ENCODE measurements at places on chromosomes 4 and X.
A peak's percentile ranks its signal among the peaks of the same experiment; 100 is the strongest.

DNA sequence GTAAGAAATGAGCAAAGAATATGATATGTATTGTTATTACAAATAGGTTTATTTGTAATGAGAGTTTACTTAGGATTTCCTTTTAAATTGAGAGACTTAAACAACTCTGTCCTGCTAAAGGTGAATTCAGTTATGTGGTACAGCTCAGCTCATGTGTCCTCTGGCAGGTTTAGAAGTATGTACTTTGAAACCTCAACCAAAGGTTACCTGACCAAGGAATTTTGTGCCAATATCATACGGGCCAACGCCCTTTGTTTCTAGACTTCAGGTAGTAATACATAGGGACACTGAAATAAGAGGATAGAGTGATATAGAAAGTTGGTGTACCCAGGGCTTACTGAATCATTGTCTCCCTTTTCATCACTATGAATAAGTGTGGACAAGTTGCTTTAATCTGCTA, 25.7 kb downstream of the SLAIN2 start:
- no peak for DNase-seq

GRCh38 chr4:139641218-139641617, 24.4 kb upstream of the MGST2 start:
- DNase-seq: no peak

GRCh38 chr4:20431543-20431951, 179.8 kb downstream of the SLIT2 start:
- DNase-seq: no peak

- no peak for DNase-seq
Measured at GRCh38 chr4:154642373-154643009, 30.0 kb upstream of the FGG start.

DNA sequence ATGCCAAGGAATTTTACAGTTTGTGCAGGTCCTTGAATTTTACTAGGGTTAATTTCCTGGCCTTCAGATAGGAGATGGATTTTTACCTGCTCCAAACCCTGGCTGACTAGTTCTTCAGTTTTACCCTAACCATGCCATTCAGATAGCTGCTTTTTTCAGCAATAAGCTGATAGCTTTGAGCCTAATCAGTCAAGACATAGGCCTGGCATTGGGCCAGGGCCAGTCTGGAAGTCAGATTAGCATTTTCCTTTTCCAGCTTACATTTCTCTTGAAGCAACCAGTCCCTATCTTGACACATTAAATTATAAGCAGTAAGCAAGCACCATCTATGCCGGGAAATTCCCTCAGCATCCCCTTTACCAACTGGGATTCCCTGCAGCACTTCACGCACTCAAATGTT, 177.1 kb downstream of the ADGRA3 start:
- no peak for DNase-seq

- no peak for DNase-seq
Measured at GRCh38 chr4:80814266-80814665, 216.2 kb upstream of the BMP3 start.

GRCh38 chr4:111454961-111455360, 690.3 kb upstream of the FAM241A start:
- no peak for DNase-seq

- DNase-seq: peak; percentile 69
Measured at GRCh38 chr4:46870411-46870810, 38.6 kb downstream of the COX7B2 start.

- no peak for DNase-seq
Measured at GRCh38 chrX:12977761-12978204, 2.9 kb downstream of the TMSB4X start.

DNA sequence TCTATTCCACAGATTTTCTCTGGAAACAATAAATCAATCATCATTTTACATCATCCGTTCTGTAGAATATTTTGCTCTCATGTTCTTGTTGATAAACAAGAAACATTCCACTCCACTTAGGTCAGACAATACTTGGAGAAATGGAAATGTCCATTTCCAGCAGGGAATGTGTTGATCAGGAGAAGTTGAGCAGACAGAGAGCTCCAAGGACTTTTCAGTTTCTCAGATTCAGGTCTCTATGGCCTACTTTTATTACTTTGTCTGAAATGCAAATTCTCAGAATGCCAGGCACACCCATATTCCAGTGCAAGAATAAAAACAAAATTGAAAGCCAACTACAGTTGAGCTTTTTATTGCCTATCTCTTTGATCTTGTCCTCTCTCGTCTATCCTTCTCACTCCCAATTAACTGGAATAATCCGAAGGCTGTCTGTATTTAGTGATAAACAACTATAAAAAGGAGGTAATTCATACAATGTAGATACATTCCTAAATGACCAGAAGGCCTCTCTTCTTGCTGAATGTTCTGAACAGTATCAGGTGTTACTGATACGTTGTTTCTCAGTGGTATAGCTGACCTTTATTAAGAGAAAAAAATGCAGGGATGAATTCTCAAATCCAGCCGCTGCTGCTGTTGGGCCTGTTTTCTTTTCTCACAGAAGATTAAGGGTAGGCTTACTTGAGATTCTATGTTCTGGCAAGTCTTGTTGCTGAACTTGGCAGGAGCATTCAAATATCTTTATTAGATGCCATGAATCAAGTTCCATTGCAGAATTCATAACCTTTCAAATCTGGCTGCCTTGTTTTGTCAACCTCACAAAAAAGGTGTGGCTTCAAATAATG, 72.1 kb downstream of the HPGD start:
- no peak for DNase-seq

DNA sequence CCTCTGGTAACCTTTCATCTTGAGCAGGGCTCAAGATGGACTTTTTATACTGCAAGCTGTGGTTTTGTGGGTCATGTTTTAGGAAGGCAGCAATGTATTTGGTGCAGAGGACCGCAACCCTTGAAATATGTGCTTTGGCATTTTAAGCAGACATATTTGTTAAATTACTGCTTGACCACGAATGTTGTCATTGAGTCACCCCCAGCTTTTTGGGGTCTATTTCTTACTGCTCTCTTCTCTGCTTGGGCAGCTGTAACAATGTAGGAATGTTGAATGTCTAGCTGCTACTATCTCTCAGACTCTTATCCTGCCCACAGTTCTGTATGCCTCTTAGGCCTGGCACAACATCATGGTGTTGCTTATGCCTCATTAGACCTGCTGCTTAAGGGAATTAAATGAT, 6.0 kb downstream of the RBPJ start:
- no peak for DNase-seq

DNA sequence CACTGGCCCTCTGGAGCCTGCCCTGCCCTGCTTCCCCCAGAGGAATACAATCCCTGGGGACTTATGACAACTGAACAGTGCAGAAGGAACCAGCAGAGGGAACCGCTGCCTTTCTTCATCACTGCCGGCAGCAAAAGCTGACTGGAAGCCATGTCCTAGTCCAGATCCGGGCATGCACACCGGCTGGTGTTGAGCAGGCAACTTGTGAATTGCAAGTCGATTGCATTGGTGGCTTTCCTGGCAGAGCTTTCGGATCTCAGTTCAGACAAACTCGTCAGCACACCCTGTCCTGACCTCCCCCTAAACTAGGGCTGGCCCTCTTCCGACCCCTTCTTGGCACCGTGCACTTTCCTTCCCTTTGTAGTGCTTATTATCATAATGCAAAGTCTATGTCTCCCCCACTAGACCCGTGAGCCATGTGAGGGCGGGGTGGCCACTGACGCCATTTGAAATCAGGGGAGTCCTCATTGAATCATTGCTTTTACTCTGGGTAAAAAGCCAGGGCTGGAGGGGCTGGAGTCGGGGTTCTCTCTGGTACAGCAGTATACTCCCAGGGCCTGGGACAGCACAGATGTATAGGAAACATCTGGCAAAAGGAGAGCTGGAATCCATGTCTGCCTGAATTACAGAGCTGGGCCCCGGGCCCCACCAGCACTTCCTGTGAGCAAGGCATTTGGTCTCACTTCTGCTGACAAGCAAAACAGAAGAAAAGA, 1.8 kb downstream of the ARHGAP4 start:
- no peak for DNase-seq

GRCh38 chrX:70052895-70053615, 3.3 kb upstream of the AWAT2 start:
- DNase-seq: no peak

GRCh38 chr4:111535792-111536191, 609.5 kb upstream of the FAM241A start:
- no peak for DNase-seq

GRCh38 chr4:169243825-169244609, 26.7 kb downstream of the SH3RF1 start:
- no peak for DNase-seq

DNA sequence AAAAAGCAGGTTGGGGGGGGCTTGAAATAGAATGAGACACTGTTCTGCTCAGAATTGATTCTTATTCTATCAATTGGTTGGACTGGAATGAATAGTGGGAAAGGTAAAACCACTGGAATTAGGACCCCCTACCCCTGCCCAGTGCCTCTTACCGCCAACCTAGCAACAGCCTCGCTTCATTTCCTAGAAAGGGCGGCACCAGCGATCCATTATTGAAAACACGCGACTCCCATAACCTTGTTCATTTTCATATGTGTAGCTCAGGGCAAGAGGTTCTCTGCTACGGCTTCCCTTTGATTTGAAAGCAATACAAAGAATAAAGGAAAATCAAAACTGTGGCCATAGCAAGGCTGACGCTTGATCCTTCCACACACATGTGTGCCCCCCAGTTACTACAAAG, 33.7 kb downstream of the IDS start:
- no peak for DNase-seq

DNA sequence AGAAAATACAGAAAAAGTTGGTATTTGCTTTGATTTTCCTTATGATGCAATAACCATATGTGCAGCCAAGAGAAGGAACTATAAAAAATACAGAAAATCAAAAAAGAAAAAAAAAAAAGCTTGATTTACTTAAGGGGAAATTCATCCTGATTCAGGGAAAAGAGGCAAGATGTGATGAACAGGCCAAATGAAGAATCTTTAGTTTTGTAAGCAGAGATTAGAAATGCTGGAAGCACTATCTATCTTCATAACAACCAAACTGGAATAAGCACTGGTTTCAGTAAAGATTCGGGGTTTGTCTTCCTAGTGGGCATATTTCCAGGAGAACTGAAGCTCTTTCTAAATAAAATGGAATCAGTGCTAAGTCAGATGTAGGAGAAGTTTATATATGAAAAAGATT, 82.9 kb upstream of the KCNIP4 start:
- DNase-seq: no peak

DNA sequence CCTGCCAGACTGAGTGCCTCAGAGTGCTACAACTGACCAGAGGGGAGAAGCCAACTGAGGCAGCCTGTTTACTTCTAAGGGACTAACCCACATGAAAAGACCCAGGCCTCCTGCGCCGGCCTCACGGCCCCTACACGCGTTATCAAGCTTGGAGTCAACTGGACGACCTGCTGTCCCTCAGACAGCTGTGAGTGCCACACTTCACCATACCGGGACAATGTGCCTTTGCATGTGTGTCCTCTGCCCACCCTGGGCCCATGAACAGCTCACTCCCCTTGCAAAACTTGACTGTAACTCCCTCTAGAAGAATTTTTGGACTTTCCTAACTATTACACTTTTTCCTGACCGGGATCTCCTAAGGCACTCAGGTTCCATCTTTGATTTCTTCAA, 1.8 kb downstream of the NOP14 start:
- DNase-seq: no peak

GRCh38 chrX:276581-277201, 4.5 kb upstream of the PLCXD1 start:
- DNase-seq: no peak

- DNase-seq: no peak
Measured at GRCh38 chr4:185207466-185207865, 1.9 kb upstream of the SNX25 start.

GRCh38 chr4:1659104-1660043, 24.7 kb downstream of the FAM53A start:
- DNase-seq: no peak

GRCh38 chrX:129783291-129783713, 3.6 kb downstream of the SASH3 start:
- DNase-seq: no peak

DNA sequence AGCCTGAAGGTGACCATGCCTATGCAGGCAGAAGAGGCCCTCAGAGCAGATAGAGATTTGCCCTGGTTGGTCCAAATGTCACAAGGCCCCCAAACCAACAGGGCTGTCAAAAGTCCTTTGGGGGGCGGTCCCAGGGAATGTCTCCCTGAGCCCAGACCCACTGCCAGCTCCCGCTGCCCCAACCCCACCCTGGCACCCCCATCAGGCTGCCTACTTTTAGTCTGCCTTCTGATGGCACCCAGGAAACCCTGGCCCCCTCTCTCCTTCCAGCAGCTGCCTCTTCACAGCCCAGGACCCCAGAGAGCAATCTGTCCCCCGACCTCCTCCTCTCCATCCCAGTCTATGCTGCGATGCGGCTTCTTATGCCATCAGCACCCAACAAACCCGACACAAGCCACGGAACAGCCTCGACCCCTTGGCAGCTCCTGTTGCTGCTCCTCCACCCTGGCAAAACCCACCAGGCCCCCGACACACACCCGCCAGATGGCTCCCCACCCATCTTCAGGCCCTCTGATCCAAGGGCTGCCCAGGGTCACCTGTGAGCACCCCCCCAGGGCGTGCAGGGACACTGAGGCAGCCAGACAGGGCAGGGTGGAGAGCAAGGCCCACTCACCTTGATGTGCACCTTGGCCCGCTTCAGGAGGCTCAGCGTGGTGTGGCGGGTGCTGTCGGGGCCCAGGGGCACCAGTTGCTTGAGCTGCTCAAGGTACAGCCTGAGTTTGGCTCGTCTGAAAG, 9.9 kb downstream of the MXD4 start:
- no peak for DNase-seq

- no peak for DNase-seq
Measured at GRCh38 chr4:112290341-112290740, 4.6 kb upstream of the TIFA start.

DNA sequence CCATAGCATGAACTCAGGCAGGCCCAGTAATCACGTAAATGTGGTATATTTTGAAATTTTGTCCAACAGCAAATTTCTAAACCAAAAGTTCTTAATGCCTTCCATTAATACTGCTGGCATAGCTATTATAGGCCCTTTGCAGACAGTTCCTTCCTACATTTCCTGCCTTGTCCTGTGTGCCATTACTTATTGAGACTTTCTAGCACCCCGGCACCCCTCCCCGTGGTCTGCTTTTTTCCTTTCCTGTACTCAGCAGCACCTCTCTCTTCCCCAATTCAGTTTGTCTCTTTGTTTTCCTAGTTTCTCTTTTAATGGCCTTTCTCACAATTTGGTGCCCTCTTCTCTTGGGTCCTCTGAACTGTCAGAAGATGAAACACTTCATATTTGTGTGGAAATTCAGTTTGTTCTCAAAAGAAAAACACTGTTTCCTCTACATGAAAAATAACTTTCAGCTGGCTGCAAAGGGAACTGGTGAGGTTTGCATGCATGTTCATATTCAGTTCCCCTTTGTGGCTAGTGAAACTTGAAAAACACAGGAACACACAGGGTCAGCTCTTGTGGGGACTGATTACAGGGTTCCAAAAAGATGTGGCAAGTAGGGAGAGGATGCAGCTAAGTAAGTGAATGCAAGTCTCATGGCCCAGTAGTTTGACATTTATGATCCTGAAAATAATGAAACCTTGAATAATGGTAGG, 17.1 kb downstream of the GPR34 start:
- no peak for DNase-seq

GRCh38 chrX:134659761-134660160, 1.5 kb upstream of the PLAC1 start:
- no peak for DNase-seq
